ENCODE measurements at places on chromosomes 1 and 21.
A peak's percentile ranks its signal among the peaks of the same experiment; 100 is the strongest.

DNA sequence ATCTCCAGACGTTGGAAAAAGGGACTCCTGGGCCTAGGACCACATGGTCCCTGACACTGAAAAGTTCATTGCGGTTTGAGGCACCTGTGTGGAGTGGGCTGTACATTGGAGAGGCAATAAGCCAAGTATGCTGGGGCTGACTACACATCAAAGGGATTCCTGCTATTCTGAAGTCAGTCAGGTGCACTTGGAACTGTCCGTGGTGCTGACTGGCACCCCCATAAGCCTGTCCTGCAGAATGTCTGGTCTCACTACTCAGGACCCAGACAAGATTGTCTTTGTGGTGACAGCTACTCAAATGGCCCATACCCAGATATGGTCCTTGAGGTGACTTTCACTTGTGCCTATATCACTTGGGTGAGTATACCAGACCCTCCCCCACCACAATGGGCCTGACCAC lies 150.6 kb downstream of the RWDD3 start:
- no peak for DNase-seq

DNA sequence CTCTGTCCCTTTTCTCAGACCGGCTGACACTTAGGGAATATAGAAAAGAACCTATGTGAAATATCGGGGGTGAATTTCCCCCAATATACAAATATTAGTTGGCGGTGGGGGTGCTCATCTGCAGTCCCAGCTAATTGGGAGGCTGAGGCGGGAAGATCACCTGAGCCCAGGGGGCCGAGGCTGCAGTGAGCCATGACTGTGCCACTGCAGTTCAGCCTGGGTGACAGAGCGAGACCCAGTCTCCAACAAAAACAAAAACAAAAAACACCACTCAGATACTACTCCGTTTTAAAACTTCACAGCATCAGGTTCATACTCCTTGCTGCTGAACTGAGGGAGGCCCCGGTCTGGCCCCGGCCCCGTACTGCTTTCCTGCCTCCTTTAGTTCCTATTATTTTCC lies 5.9 kb upstream of the EXOSC10 start:
- no peak for DNase-seq

DNA sequence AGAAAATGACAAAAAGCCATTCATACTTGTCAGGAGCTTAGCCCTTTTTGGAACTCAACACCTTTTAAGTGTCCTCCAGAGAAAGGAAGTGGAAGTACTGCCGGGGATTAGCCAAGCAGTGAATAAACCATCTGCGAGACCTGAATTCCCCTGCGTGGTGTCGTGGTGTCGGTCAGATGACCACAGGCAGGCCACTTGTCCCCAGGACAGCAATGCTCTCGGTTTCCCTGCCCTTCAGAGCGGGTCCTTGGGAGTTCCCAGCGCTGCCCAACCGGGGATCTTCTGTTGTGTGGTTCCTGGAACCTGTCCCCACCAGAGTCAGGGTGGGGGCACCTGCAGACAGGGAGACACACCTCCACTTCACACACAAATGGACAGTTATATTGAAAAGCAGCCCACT lies 9.2 kb downstream of the GPR157 start:
- no peak for DNase-seq

DNA sequence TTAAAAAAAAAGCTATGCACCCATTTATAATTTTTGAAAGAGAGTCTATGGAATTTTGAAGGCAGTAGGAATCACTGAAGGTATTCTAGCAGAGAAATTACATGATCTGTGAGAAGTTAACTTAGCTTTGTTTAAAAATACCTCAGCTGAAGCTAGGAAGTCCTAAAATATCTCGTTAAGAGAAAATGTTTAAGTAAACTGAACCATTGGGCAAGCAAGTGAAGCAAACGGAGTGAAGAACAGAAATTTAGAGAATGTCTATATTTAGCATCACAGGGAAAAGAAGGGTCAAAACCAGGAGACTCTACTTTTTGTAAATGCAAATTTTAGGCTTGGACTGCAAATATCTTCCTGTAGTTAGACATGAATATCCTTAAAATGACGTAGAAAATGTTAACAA lies 230.8 kb downstream of the HMCN1 start:
- DNase-seq = no peak

GRCh38 chr1:31055501-31055900 lies 10.0 kb downstream of the PUM1 start:
- DNase-seq = no peak

- no peak for DNase-seq
Observed at GRCh38 chr1:22415489-22415888, 36.2 kb upstream of the ZBTB40 start.

GRCh38 chr1:15014516-15014915 lies 139.0 kb upstream of the TMEM51 start:
- DNase-seq = no peak

GRCh38 chr1:2496746-2497145 lies 20.7 kb downstream of the PLCH2 start:
- no peak for DNase-seq

GRCh38 chr1:171582589-171582988 lies 39.5 kb upstream of the MYOCOS start:
- DNase-seq = no peak

- no peak for DNase-seq
Observed at GRCh38 chr1:176778056-176778455, 315.1 kb downstream of the PAPPA2 start.

DNA sequence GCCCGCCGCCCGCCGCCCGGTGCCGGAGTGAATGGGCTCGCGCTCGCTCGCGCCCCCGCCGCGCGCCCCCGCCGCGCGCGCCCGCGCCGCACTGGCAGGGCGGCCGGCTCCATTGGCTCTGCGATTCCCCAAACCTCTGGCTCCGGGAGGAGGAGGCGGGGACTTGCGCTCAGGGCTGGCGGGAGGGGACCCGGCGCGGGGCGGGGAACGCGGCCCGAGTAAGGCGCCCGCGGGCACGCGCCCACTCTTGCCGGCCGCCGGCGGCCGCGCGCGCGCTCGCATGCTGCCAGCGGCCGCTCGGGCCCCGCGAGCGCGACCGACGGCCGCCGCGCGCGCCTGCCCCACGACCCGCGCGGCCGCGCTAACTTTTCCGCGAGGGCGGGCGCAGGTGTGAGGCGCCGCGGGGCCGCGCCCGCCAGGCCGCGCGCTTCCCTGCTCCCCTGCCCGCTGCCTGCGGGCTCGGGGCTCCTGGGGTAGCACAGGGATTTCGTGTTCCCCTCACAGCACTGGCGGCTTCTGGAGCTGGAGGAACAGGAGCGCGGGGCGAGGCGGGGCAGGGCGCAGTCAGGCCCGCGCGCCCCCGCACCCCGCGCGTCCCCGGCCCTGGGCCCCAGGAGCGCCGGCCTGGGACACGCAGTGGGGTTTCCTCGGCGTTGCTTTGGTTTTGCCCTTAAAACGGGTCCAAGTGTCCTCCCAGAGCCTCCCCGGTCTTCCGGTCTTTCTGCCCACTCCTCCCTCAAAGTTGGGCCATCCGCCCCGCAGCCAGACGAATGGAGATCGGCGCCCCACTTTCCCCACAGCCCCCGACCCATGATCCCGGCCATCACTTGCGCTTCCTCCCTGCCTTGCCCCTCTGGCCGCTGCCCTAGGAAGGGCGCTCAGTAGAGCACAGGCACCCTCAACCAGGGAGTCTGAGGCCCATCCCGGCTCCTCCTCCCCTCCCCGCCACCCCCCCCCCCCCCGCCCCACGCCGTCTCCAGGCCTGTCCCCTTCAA lies 101.5 kb downstream of the CASZ1 start:
- DNase-seq = peak; percentile 30

- DNase-seq = no peak
Observed at GRCh38 chr21:42125571-42126544, 54.7 kb downstream of the UMODL1 start.

DNA sequence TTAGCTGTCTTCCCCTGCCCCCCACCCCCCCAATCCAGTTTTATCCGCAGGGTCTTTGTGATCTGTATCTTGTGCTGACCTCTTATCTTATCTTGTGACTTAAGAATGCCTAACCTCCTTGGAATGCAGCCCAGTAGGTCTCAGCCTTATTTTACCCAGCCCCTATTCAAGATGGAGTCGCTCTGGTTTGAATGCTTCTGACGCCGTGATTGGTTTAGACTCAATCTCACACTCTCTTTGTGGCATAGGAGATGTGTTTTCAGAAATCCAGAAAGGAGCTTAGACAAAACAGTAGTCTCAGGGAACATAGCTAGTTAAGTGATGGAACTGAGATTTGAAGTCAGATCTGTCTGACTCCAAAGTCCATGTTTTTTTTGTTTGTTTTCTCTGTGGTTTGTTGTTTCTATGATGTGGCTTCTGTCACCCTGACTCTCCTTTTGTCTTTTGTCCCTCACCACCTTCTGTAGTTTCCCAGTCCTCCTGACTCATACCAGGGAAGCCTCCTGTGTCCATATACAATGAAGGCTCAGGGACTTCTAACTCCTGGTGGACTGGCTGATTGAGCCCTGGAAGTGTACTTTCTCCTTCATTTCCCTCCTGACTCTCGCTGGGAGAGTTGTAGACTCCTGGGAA lies 18.1 kb upstream of the USP24 start:
- DNase-seq = no peak

GRCh38 chr21:27339902-27340301 lies 373.0 kb upstream of the ADAMTS5 start:
- DNase-seq = no peak

GRCh38 chr1:203702130-203702577 lies 62.8 kb upstream of the LAX1 start:
- DNase-seq = peak; percentile 36

GRCh38 chr1:53121319-53122172 lies 20.9 kb downstream of the SLC1A7 start:
- no peak for DNase-seq
